Right cardiac atrium (tissue), 5 donors: ENCODE measurements at places on chromosomes 12 and 14.
A peak's percentile ranks its signal among the peaks of the same experiment; 100 is the strongest.

DNA sequence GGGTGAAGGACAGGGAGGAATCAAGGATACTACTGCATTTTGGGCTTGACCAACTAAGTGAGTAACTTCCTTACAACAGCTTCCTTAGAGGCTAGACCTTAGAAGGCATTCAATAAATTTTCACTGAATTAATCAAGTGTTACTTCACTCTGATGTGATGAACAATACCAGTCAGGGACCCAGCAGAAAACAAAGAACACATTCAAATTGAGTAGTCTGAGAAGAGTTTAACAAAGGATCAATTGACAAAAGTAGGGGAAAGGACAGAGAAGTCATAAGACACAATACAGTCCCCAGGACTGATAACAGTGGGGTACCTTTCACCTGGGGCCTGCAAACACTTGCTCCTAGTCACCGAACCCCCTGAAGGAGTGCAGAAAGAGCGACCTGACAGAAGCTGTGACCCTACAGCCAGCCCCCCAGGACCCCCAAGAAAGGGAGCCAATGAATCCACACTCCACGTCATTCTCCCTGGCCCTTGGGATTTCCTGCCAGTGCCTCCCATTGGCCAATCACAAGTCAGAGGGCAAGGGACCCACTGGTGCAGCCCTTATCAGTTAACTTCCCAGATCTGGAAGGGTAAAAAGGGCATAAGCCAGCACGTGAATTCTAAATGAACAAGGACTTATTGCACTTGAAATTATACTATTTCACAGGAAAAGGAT lies 6.9 kb downstream of the ANAPC5 start:
- DNase-seq: no peak

- DNase-seq: no peak
Observed at GRCh38 chr12:87142342-87142741, 886.2 kb upstream of the MGAT4C start.

GRCh38 chr12:71558445-71558844 lies 105.2 kb downstream of the ZFC3H1 start:
- DNase-seq: no peak

DNA sequence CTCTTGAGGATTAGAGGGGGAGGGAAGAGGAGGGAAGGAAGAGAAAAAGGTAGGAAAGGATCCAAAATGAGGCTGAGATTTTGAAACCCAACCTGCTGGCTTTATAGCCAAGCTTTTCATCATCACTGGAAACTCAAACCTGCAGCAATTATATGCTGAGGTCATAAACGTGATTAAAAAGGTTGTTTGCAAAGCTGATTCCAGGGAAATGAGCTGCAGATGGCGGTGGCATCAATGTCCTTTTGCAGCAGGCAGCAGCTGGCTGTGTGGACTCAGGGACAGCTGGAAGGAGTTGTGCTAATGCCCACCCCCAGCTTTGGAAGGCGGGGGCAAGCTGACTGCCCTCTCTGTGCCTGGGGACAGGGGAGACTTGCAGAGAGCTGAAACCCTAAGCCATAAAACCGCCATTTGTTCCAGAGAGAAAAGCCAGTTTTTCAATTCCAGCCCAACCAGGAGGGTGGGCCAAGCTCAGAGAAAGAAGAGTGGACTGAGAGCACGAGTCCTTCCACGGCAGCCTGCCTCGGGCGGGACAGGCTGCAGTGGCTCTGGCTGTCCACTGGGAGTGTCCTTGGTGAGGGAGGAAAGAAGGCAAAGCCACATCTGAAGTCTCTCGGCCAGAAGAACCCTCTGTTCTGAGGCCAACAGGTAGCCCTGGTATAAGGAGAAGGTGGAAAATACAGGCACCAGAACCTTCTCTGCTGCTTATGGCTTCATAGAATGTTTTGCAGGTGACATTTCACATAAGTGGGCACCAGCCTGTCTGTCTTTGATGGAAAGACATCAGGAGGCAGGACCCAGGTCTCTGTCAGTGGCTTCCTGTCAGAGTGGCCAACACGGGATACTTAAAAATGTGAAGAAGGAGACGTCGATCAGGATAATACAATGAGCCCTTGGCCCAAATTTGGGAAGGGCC lies 90.7 kb downstream of the SINHCAF start:
- peak; percentile 78 for DNase-seq

DNA sequence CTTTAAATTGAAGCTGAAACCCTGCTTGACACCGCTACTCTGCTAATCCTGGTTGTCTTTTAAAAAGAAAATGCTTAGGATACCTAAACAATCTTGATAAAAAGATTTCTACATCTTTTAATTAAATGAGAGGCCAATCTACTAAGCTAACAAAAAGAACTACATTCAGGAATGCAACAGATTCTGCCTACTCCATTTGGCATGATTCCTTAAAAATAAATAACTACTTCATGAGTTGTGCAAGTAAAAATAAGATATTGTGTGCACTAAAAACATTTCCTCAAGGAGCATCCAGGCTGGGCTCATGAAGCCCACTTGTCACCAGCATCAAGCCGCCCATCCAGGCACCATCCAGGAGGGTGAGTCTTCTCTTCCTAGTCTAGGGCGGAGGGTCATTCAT lies 197.5 kb downstream of the PAX9 start:
- no peak for DNase-seq

DNA sequence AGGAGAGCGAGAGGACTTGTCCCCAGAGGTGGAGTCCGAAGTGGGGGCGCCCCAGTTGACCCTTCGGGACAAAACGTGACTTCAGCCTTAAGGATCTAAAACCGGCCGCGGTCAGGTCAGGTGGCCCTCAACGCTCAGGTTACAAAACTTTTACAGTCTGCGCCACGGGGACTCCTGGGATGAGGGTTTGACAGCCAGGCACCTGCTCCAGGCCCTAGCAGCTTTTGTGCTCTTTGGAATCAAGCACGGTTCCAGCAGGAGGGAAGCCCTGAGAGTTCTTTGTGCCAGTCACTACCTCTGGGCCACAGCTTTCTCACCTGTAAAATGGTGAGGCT lies 337 bp downstream of the ZC2HC1C start:
- DNase-seq: no peak

DNA sequence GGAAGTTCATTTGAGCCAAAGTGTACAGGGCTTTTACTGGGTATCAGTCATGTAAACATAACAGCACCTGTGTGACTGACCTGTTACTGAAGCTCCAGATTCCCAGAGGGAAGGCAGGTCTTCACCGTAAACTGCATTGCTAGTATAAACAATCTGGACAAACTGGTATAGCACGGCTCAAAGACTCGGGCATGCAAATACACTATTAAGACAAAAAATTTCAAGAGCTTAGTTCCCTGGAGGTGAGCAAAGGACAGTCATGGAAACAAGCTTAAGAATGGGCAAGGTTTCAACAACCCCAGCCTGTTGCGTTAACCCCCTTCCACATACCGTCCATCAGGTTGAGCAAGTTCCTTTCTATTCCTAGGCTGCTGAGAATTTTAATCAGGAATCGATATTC lies 9.4 kb downstream of the PARP11 start:
- no peak for DNase-seq

DNA sequence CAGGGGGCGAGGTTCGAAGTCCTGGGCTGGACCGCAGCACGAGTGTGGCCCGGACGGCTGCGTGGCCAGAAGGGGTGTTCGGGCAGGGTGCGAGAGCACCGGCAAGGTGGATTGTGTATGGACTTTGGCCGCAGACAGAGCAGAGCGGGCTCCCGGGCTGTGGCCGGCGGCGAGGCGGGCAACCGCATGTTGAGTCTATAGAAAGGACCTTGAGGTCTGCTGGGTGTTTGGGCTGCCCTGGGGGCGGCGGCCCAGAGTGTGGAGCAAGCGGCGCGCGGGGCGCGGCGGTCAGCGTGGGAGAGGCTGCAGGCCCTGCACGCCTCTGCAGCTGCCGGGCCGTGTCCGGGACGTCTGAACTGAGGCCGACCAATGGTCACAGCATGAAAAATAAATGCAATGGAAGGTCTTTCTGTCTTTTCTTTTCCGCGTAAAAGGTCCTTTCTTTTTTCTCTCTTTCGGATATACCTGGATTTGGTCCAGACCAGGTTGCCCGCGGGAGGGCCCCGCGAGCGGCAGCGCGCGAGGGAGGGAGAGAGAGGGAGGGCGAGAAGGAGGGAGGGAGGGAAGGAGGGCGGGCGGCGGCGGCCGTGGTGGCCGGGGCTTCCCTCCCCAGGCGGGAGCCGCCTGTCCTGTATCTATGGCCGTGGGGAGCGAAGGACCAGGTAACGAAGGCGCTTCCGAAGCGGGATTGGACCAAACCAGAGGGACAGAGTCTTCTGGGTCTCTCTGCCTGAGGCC lies 5.5 kb upstream of the HOXC9 start:
- no peak for DNase-seq
